ENCODE measurements at places on chromosomes 7 and 10. TPM values are rescaled to one million over a fixed set of nuclear protein-coding genes. Genes with fewer than 3 reads are reported as not detected.

- H3K27me3 ChIP-seq: no peaks in the 10 kb centered on the region
- no peaks in the 10 kb centered on the region for H3K36me3 ChIP-seq
Observed at GRCh38 chr10:26358071-26358470, 80.1 kb upstream of the APBB1IP start.

GRCh38 chr10:120984221-120984620 lies 133.1 kb downstream of the WDR11 start:
- H3K27ac ChIP-seq: no peak overlapping the region
- no peaks in the 10 kb centered on the region for H3K4me1 ChIP-seq
- peaks cover 22% of the 10 kb centered on the region for H3K36me3 ChIP-seq
- DNase-seq: no peak
- peaks cover 7% of the 10 kb centered on the region for H3K27me3 ChIP-seq

DNA sequence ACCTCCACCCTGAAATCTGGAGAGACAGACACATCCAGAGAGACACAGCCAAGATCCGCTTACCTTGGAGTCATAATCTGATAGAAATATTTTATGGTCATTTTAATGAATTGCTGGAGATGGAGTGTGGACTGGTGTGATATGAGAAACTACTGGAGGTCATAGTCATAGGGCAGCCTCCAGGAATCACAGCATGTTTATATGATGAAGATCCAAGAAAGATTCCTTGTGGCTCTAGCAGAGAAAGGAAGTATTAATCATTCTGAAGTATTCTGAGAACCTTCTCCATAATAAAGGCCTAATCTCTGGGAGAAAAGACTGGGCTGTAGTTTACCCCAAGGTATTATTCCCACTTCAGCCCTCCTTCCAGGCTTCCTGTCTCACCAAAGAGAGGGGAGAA lies 38.0 kb downstream of the POLR1F start:
- no peaks in the 10 kb centered on the region for H3K4me1 ChIP-seq
- DNase-seq: no peak
- no peak overlapping the region for H3K4me3 ChIP-seq
- no peak overlapping the region for H3K27ac ChIP-seq
- no peaks in the 10 kb centered on the region for H3K27me3 ChIP-seq

GRCh38 chr10:61732629-61733278 lies 70.0 kb downstream of the CABCOCO1 start:
- no peak overlapping the region for H3K4me3 ChIP-seq
- no peak overlapping the region for H3K27ac ChIP-seq
- H3K4me1 ChIP-seq: no peaks in the 10 kb centered on the region

DNA sequence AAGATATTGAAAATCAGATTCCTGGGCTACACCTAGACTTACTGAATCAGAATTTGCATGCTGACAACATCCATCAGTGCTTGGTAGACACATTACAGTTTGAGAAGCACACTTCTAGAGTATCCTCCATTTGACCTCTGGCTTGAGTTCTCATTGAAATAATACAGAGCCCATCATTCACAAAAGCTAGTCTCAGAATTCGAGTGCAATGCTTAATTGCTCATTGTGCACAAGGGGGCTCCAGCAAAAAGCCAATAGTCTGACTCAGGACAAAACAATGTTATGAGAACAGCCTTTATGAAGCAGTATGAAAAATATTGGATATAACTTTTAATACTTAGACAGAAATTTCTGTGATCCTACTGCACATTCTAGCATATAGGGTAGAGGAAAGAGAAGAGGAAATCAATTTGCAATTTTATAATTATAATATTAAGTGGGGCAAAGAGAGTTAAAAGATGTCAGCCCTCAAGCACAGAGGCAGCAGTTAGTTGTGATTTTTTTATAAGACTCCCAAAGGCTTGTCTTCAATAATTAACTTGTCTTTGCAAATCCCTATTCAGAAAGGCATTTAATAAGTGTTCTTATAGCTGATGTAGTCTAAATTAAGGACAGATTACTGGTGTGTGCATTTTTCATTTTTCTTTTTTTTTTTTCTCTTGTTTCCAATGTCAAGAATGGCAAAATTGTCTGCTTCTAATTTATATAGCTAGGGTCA lies 105.8 kb upstream of the ANK3 start:
- no peaks in the 10 kb centered on the region for H3K4me1 ChIP-seq
- no peak for DNase-seq
- H3K27me3 ChIP-seq: no peaks in the 10 kb centered on the region
- no peaks in the 10 kb centered on the region for H3K36me3 ChIP-seq
- H3K27ac ChIP-seq: no peak overlapping the region
- no peak overlapping the region for H3K4me3 ChIP-seq

The GPR37 gene
- total RNA-seq: 6.3 TPM

The YAE1 gene
- total RNA-seq: 43.6 TPM
